Sciatic nerve (tissue), 2 donors: ENCODE measurements at places on chromosomes 2 and 18. TPM values are rescaled to one million over a fixed set of nuclear protein-coding genes. Genes with fewer than 3 reads are reported as not detected.

DNA sequence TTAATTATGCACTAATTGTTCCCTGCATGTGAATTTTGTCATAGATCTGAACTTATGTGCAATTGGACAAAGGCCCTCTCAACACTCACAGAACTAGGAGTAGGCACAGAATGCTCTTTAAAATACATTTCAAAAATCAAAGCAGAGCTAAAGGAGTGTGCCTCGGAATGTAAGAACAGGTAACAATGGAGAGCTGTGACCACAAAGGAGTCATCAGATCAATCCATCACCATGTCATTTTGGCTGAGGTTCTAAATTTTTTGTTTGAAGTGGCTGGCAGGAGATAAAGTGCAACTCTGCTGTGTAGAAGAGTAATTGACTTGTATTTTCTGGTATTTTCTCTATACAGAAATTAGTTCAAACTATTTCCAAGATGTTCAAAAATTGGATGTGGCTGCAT lies 155.4 kb downstream of the NRP2 start:
- no peak for DNase-seq

The ADD2 gene
- total RNA-seq, result 3.2 TPM

The RGPD4 gene
- total RNA-seq, result 0.40 TPM

DNA sequence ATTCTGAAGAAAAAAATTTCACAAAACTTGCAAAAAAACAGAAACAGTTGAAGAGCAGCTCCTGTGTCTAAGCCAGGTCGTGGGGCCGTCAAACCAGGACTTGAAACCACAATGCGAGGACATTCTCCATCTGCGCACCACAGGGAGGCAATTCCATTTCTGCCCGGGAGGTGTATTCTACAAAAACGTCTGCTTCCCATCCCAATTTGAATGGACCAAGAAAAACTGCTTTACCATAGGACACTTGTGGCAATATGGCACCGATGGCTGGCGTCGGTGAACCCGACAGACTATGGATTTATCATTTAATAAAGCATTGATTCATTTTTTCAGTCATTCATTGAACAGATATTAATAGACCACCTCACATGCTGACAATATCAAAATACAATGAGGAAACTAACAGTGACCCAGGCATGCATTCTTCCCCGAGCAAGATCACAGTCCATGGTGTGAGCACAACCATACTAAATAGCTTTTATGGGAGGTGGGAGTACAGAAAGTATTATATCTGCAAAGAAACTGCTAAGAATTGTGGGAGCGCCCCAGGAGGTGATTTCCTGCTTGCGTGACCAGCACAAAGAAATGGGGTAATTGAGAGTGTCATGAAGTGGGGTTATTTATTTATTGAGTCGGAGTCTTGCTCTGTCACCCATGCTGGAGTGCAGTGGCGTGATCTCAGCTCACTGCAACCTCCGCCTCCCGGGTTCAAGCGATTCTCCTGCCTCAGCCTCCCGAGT lies 10.5 kb upstream of the ZAP70 start:
- DNase-seq, result no peak

DNA sequence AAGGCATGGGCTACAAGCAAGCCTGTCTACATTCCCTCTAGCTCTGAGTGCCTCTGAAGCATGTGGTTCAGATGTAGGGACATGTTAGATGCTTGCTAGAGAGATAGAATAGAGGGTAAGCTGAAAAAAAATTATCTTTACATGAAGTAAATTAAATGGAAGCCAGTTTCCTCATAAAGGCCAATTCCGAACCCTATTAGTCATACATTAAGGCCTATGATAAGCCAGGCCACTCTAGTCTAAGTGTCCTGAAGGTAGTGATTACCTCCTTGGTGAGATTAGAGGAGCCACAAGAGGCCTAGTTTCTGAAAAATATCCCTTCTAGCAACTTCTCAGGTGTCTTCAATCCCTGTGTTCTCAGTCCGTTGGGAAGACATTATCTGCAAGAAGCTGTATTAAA lies 72.4 kb upstream of the NPAS2 start:
- DNase-seq, result no peak

The ALPG gene
- total RNA-seq, result not detected

The ZAP70 gene
- 4.5 TPM for total RNA-seq

The NFU1 gene
- 35.5 TPM for total RNA-seq

The CRACDL gene
- 12.4 TPM for total RNA-seq

DNA sequence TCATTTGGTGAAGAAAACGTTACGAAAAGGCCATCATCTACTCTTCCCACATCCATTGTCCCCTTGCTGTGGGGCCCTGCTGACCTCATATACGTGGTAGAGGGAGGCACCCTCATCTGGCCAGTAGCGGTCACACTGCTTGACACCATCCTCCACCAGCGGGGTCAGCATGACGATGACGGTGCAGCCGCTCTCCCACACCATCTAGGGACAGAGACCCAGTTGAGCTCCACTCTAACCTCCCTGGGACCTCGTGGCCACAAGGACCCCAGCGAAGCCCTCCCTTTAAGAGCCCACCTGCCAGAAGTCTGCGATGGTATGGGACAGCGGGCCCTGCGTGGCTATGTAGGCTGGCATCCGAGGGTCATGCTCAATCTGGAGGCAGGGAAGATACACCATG lies 13.1 kb downstream of the PTPRN start:
- DNase-seq, result no peak

GRCh38 chr2:194103941-194104659 lies 1552.9 kb upstream of the SLC39A10 start:
- DNase-seq, result no peak

- DNase-seq, result no peak
Observed at GRCh38 chr2:238129166-238130010, 9.1 kb upstream of the KLHL30 start.

GRCh38 chr2:66849153-66849755 lies 414.3 kb downstream of the MEIS1 start:
- no peak for DNase-seq

The RESP18 gene
- total RNA-seq, result not detected

DNA sequence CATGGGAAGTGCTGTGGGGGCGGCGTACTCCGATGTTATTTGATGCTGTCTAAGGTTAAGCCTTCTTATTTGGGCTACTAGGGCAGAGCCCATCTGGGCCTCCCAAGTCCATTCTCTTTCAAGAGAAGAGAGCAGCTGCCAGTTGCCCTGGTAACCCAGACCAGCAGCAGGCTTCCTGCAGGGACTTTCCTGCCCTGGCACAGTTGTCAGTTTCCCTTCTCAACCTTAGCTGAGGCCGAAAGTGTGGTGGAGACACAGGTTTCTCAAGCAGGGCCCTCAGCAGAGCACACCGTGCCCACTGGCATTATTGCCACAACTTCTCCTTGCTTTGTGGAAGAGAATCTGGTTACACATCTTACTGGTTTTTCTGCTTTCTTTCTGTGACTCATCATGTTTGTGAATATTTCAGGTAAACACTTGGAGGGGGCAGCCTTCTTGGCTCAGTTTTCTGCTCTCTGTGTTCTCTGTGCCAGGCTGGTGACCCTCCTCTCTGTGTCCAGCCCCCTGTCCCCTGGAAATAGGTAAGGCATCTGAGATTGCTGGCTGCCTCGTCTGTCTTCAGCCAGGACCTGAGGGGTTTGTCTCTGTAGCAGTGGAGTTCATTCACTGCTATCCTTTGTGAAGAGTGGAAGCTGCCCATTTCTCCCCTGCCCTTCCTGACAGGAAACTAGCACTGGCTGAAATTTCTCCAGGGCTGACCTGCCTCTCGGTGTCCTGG lies 111.0 kb downstream of the B3GNT2 start:
- no peak for DNase-seq

GRCh38 chr2:135791418-135792190 lies 45.4 kb downstream of the LCT start:
- DNase-seq, result no peak

The UCN gene
- total RNA-seq, result 2.4 TPM

DNA sequence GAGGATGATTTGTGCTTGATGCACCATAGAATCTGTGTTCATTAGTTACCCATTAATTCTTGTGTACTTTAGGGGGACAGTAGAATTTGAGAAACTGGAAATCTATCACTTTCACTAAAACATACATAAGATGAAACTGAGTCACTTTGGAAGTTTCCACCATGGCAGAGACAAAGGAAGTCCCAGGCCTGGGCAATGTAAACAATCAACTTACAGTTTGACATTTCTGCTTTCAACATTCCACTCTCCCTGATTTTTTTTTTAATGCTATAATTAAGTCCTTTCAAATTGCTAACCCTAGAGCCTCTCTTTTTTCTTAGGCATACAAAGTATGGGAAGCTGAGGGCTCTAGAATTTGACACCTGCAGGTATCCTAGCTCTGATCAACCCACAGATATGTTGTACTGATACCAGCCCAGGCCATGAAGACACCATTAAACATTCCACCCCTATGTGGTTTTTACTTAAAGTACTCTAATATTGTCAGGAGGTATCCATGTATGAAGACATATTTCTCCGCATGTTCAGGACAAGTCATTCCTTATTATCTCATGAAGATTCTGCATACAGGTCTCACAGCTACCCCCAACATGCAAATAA lies 88.5 kb upstream of the GLS start:
- DNase-seq, result no peak

The DHRS9 gene
- 4.9 TPM for total RNA-seq

The GRP gene
- total RNA-seq, result not detected

The ANO7 gene
- total RNA-seq, result 3.8 TPM

The VAMP5 gene
- 71.2 TPM for total RNA-seq

DNA sequence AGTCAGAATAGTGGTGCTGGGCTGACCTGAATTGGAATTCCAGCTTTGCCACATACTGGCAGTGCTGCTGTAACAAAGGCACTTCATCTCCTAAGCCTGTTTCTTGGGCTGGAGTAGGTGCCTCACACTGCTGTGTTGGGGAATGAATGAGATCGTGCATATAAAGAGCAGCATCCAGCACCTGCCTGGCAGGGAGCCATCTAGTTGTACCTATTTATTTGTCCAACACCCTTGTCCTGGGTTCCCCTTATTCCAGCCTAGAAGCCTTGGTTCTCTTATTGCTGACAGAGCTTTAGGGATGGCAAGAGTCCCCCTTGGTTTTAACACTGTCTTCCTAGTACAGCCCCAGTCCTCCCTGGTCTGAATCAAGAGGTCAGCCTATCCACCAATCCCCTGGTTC lies 275.3 kb upstream of the RAB12 start:
- no peak for DNase-seq

The HYCC2 gene
- 35.0 TPM for total RNA-seq

DNA sequence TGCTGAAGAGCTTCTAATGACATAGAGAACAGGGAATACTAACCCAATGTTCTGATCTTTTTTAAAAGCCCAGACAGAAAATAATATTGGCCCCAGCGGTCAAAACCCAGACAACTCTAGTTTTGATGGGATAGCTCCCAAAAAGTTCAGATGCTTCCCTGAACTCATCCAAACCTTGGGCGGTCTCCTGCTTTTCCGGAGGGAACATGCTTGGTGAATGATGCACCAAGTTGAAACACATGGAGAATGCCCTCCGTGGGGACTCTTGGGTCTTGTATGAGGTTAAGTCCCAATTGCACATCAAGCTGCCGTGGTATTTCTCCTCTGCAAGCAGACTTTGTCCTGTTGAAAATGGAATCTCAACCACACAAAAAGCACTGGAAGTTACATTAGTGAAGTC lies 120.7 kb upstream of the CTAGE1 start:
- DNase-seq, result peak; percentile 63

The SLC35F6 gene
- 27.6 TPM for total RNA-seq

GRCh38 chr2:24382363-24383073 lies 22.2 kb upstream of the ITSN2 start:
- DNase-seq, result peak; percentile 74

The RAD51AP2 gene
- not detected for total RNA-seq

GRCh38 chr2:175647058-175647457 lies 355.0 kb downstream of the LNPK start:
- DNase-seq, result no peak

DNA sequence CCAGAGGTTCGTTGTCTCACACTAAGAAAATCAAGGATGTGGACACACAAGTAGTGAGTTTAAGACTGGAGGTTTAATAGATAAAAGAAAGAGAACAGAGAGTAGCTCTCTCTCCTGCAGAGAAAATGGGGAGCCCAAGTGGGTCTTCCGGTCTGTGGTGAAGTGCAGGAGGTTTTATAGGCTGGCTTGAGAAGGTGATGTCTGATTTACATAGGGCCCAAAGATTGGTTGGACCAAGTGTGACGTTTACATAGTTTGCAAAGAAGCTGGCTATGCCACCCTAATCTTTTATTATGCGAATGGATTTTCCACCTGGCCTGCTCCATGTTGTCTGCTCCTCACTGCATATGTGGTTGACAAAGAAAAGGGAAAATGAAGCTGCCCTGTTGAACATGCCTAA lies 430.4 kb upstream of the TRIB2 start:
- no peak for DNase-seq

- DNase-seq, result no peak
Observed at GRCh38 chr2:239363946-239364637, 36.7 kb downstream of the HDAC4 start.

The VWC2L gene
- total RNA-seq, result not detected

The MFSD2B gene
- 0.67 TPM for total RNA-seq

- DNase-seq, result no peak
Observed at GRCh38 chr18:33744032-33744697, 166.1 kb downstream of the ASXL3 start.

The DES gene
- total RNA-seq, result 1.4 TPM

- DNase-seq, result peak; percentile 27
Observed at GRCh38 chr2:47675196-47675825, 107.6 kb upstream of the MSH6 start.

GRCh38 chr2:208000701-208001395 lies 24.5 kb downstream of the PLEKHM3 start:
- no peak for DNase-seq

DNA sequence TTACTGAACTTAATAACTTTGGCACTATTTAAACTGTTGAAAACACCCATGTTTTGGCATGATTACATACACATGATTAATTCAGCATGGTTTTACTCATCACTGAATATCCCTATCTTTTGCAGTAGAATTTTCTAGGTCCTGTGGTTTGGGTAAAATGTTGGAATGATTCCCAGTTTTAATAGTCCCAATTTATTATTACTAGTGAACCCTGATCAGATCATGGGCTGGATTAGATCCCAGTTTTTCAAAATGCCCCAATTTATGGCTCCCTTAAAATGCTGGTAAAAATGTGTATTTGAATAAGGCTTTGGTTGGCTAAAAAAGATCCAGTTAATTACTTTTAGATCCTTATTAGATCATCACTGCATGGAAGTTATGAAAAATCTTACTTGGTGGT lies 273.6 kb upstream of the NRP2 start:
- DNase-seq, result no peak

DNA sequence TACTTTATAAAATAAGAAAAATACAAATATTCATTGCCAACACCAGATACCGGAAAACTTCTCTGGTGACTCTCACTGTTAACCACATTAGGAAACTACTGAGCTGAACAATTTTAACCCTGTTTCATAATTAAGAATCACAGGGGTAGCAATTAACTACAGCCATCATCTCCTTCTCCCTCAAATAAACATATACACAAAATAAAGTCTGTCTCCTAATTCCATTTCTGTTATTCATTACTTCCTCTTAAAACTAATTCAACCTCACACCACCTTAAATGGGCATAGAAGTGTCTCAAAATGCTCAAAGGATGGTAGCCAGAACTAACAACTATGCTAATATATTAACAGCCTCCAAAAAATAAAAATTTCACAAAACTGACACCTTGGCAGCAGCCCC lies 60.7 kb downstream of the ACVR1 start:
- DNase-seq, result no peak
